ENCODE measurements at places on chromosomes 4 and X. TPM values are rescaled to one million over a fixed set of nuclear protein-coding genes. Genes with fewer than 3 reads are reported as not detected.

The SSX4B gene
- total RNA-seq = not detected

DNA sequence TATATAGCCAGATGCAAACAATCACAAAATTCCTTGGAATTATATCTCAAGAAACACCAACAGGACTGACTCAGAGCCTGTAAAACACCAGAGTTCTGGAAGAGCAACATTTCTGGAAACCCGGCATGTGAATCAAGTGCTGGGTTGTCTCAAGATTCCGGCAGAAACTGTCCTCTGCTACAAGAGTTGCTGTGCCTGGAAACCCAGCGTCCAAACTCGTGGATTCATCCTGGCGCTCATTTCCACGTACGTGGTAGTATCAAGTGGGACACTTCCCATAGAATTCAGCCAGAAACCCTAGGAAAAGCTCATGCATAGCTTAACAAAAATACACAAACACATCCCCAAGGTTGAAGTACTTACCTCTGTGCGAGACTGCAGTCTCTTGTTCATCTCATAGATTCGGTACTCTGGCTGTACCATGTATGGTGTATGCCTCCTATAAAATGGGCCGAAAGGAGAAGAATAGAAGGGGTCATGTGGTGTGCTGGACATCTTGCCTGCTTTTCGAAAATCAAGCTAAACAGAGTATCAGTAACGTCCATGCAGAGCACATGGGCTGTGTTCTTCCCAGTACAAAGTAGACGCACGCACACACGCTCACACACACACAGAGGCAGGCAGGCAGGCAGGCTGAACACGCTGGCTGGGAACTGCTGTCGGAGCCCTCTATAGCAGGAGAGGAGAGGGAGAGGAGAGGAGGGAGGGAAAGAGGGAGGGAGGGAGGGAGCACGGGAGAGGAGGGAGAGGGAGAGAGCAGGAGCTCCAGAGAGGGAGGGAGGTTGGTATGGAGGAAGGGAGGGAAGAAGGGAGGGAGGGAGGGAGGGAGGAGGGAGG, at the start of gene LDB2:
Gene LDB2, minus strand, starts transcription at position 655 of the 837 bp plus-strand sequence.
- peaks cover 2% of the 10 kb centered on the region for H3K27me3 ChIP-seq
- no peaks in the 10 kb centered on the region for H3K36me3 ChIP-seq
- H3K27ac ChIP-seq = peak within 1 kb of the TSS; percentile 69
- DNase-seq = no peak

DNA sequence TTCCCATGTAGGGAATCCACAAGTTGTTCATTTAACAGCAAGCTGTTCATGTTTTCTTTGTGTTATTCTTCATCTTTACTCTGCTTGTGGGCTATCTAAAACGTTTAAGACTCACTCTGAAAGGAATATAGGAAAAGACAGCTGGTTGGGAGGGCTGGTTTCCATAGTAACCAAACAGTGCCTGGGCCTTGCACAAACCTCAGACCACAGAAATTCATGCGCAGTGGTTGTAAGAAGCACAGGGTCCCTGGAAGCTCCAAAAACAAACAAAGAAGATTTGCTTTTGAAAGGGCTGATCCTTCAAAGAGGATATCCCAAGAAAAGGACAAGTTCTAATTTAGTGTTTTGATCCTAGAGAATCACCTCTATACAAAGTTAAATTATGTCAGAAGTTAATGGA, 7.8 kb downstream of the SERTM2 start:
- no peaks in the 10 kb centered on the region for H3K36me3 ChIP-seq
- no peak overlapping the region for H3K27ac ChIP-seq
- no peak overlapping the region for H3K4me3 ChIP-seq
- DNase-seq = no peak
- H3K4me1 ChIP-seq = no peaks in the 10 kb centered on the region

DNA sequence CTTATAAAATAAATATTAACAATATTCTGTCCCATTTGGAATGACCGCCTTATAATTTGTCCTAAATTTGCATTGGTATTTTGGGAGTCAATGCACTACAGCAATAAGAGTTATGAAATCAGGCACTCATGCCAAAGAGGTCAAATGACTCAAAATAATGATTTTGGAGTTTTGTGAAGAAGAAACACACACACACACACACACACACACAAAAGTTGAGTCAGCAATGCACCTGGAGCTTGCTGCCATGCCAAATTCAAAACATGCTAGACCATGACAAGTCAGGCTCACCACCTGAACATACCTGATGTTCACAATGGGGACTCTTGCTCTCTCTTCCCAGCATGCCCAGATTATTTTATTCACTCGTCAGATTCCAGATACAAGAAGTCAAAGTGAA, 56.7 kb downstream of the PROM1 start:
- H3K4me3 ChIP-seq = no peak overlapping the region
- peaks cover 8% of the 10 kb centered on the region for H3K4me1 ChIP-seq
- H3K27me3 ChIP-seq = no peaks in the 10 kb centered on the region
- H3K27ac ChIP-seq = no peak overlapping the region
- DNase-seq = no peak

The SPIN2A gene
- not detected for total RNA-seq

- no peaks in the 10 kb centered on the region for H3K4me1 ChIP-seq
- H3K36me3 ChIP-seq = peaks cover 5% of the 10 kb centered on the region
- DNase-seq = no peak
- H3K4me3 ChIP-seq = no peak overlapping the region
Observed at GRCh38 chrX:115632455-115632854, 71.5 kb downstream of the PLS3 start.

DNA sequence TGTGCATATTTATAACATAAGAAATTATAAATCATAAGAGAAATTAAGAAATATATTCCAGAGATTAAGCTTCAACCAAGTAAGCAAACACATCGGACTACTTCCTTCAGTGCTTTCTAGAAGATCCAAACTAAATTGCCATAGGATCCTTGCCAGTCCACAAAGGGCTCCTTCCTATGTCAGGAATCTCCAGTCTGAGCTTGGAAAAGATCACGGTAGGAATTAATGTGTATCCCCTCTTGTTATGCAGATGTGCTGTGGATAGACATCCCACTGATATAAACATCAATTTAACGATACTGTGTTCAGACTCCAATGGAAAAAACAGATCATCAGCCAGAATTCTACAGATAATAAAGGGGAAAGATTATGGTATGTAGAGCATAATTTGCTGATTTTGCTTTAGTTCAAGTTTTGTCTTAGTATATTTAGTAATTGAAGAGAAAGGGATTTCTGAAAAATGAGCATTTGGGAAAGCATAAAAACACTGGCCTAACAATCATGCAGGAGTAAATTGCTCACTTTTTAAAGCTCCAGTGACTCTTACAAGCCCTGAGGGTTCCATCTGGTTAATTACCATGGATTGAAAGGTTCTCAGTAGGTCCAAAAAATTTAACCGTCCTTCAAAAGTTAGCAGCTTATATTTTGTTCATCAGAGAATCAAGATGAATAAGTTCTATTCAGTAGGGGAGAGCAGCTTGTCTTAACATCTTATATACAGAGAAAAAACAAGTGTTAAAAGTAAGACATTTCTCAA, 65.9 kb downstream of the HHIP start:
- no peak overlapping the region for H3K4me3 ChIP-seq
- H3K27ac ChIP-seq = no peak overlapping the region
- no peaks in the 10 kb centered on the region for H3K36me3 ChIP-seq
- H3K27me3 ChIP-seq = no peaks in the 10 kb centered on the region

GRCh38 chrX:38275615-38276014, 51.7 kb downstream of the RPGR start:
- H3K27me3 ChIP-seq = no peaks in the 10 kb centered on the region
- no peaks in the 10 kb centered on the region for H3K36me3 ChIP-seq
- no peak for DNase-seq
- no peak overlapping the region for H3K27ac ChIP-seq
- H3K4me1 ChIP-seq = no peaks in the 10 kb centered on the region

The EDA gene
- 0.61 TPM for total RNA-seq

The ZNF595 gene
- 18.2 TPM for total RNA-seq

The TRPC5OS gene
- not detected for total RNA-seq

The ZBED1 gene
- 191 TPM for total RNA-seq

GRCh38 chr4:144861471-144861870, 215.5 kb downstream of the HHIP start:
- H3K36me3 ChIP-seq = no peaks in the 10 kb centered on the region
- H3K4me3 ChIP-seq = no peak overlapping the region
- H3K4me1 ChIP-seq = peaks cover 4% of the 10 kb centered on the region
- H3K27ac ChIP-seq = no peak overlapping the region
- H3K27me3 ChIP-seq = no peaks in the 10 kb centered on the region

DNA sequence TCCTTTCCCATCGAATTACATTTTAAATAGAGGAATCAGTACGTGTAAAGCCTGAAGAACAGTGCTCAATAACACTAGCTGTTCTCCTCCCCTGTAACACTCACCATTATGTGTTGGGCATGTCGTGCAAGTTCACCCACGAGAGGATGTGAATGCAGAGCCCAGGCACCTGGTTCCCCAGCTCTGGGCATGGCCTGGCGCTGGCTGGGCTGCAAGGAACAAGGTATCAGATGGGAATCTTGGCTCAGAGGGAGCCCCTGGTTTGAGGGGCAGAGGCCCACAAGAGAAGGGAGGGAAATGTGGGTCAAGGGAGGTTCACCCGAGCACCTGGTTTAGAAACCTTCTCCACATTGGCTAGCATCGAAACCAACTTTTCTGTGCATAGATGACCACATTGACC, 41.7 kb upstream of the MTM1 start:
- no peak overlapping the region for H3K27ac ChIP-seq
- H3K27me3 ChIP-seq = no peaks in the 10 kb centered on the region
- no peaks in the 10 kb centered on the region for H3K4me1 ChIP-seq
- H3K4me3 ChIP-seq = no peak overlapping the region
- no peak for DNase-seq

- no peak overlapping the region for H3K4me3 ChIP-seq
- H3K4me1 ChIP-seq = no peaks in the 10 kb centered on the region
- H3K36me3 ChIP-seq = no peaks in the 10 kb centered on the region
- DNase-seq = no peak
- no peaks in the 10 kb centered on the region for H3K27me3 ChIP-seq
Observed at GRCh38 chrX:53354669-53355068, 67.8 kb downstream of the SMC1A start.

DNA sequence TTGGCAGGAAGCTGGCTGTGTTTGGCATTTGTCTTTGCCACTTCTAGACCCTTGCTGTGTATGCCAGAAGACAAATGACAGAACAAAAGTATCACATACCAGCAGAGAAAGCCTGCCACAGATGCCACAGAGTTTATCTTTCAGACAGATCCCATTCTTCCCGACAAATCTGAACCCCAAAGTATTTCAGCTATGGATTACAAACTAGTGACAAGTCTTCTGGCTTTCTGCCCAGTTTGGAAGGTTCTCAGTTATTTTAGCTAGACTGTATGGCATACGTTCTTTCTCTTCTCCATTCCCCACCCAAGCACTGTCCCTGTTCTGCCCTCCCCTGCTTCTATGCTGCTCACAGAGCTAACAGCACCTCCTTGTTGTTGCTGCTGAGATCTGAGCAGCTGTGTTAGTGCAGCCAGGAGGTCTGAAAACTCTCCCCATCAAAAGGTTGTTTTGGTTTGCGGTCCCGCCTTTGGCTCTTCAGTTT, 236.7 kb downstream of the FRAS1 start:
- H3K4me1 ChIP-seq = peaks cover 14% of the 10 kb centered on the region
- H3K36me3 ChIP-seq = no peaks in the 10 kb centered on the region
- no peaks in the 10 kb centered on the region for H3K27me3 ChIP-seq

- H3K27me3 ChIP-seq = no peaks in the 10 kb centered on the region
- no peak for DNase-seq
- H3K27ac ChIP-seq = no peak overlapping the region
- H3K36me3 ChIP-seq = no peaks in the 10 kb centered on the region
- H3K4me3 ChIP-seq = no peak overlapping the region
Observed at GRCh38 chr4:139890816-139891215, 225.2 kb downstream of the MGST2 start.

The GPRASP2 gene
- 3.6 TPM for total RNA-seq

The F11 gene
- total RNA-seq = 0.22 TPM

The NDST4 gene
- total RNA-seq = not detected

DNA sequence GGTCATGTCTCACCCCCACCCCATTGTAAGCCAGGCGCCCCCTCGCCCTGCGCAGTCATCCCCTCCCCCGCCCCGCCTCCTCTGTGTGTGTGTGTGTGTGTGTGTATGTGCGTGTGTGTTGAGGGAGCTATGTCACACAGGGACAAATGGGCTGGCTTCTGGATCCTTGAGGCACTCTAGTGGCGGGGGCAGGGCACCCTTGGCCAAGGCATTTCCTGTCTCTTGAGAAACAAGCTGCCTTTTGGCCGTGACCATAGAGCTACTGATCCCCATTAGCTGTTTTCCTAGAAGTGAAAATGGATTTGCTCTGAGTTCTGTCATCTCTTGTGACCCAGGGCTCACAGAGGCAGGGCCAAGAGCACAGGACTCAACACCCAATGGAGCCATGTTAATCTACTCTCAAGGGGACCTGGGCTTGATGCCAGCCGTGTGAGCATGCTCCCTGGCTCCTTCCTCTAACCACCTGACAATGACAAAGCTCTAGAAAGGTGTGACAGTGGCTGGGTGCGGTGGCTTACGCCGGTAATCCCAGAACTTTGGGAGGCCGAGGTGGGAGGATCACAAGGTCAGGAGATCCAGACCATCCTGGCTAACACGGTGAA, 162.5 kb upstream of the BCOR start:
- no peak for DNase-seq
- H3K27me3 ChIP-seq = no peaks in the 10 kb centered on the region
- no peaks in the 10 kb centered on the region for H3K4me1 ChIP-seq
- H3K27ac ChIP-seq = no peak overlapping the region
- H3K4me3 ChIP-seq = no peak overlapping the region

The NOX1 gene
- not detected for total RNA-seq

DNA sequence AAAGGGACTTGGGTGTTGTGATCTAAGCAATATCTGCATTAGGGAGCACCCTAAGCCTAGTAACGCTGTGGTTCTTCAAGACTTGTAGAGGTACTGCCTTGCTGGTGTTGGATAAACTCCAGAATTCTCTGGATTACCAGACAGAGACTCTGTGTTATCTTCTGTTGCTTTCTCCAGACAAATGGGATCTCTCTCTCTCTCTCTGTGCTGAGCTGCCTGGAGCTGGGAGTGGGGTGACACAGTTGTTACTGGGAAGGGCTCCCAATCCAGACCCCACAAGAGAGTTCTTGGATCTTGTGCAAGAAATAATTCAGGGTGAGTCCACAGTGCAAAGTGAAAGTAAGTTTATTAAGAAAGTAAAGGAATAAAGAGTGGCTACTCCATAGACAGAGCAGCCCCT, 48.8 kb downstream of the MCUB start:
- no peak overlapping the region for H3K27ac ChIP-seq
- DNase-seq = no peak
- no peak overlapping the region for H3K4me3 ChIP-seq
- no peaks in the 10 kb centered on the region for H3K4me1 ChIP-seq
- H3K36me3 ChIP-seq = no peaks in the 10 kb centered on the region

GRCh38 chr4:113146876-113147358, 97.5 kb downstream of the ANK2 start:
- peak; percentile 24 for DNase-seq
- no peaks in the 10 kb centered on the region for H3K36me3 ChIP-seq
- H3K27me3 ChIP-seq = no peaks in the 10 kb centered on the region
- H3K4me1 ChIP-seq = peaks cover 29% of the 10 kb centered on the region

- no peak overlapping the region for H3K4me3 ChIP-seq
- no peaks in the 10 kb centered on the region for H3K27me3 ChIP-seq
- H3K4me1 ChIP-seq = no peaks in the 10 kb centered on the region
Observed at GRCh38 chr4:3413217-3413671, 28.5 kb upstream of the HGFAC start.

GRCh38 chr4:59484944-59485343, 1715.2 kb upstream of the ADGRL3 start:
- no peaks in the 10 kb centered on the region for H3K27me3 ChIP-seq
- no peaks in the 10 kb centered on the region for H3K36me3 ChIP-seq
- H3K4me3 ChIP-seq = no peak overlapping the region
- no peaks in the 10 kb centered on the region for H3K4me1 ChIP-seq
- H3K27ac ChIP-seq = no peak overlapping the region
